Endodermal cell (in vitro differentiated cells): ENCODE measurements at places on chromosomes 11 and 22. TPM values are rescaled to one million over a fixed set of nuclear protein-coding genes. Genes with fewer than 3 reads are reported as not detected.

GRCh38 chr22:32866953-32867352, 65.4 kb downstream of the TIMP3 start:
- no peak for DNase-seq

- peak; percentile 45 for DNase-seq
Observed at GRCh38 chr11:6611092-6611962, 689 bp downstream of the TAF10 start.

DNA sequence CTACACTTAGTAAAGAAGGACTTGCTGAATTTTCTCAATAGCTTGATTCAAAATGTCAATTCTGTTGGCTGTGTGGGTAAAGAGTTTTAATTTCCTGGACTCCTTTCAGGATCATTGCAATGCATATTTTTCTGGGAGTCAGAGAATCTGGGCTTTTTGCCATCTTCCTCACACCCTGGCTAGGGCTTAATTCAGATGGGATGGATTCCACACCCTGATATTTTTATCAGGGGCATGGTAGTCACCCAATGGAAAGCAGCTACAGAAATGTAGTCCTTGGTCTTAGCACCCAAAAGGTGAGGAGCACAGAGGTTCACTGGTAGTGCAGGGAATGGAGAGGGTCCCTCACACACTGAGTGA, 79.3 kb downstream of the SGSM3 start:
- no peak for DNase-seq

DNA sequence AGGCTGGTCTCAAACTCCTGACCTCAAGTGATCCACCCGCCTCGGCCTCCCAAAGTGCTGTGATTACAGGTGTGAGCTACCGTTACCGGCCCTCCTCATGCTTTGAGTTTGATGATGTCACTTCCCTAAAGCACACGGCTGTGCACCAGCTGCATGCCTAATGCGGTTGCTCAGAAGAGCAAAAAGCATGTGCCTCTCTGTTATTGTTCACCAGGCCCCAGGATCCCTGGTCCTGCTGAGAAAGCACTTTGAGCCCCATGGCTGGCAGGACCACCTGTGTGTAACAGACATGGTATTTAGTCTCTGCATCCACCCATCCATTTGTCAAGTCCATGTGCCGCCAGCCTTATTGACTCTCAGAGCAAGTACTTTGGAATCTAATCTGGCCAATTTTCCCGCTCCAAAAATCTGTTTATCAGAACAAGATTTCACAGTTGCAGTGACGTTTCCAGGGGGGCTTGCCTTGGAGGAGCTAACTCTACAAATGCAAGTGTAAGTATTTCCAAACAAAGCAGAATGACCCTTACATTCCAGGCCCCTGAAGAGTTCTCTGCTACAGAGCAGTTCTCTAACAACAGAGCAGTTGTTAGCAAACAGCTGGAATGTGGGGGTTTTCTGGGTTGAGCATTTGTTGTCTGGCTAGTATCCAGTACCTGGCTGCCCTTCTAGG, 89.4 kb downstream of the LDLRAD3 start:
- DNase-seq: peak; percentile 61

Gene OR5B21
- total RNA-seq: not detected in 3 replicates

DNA sequence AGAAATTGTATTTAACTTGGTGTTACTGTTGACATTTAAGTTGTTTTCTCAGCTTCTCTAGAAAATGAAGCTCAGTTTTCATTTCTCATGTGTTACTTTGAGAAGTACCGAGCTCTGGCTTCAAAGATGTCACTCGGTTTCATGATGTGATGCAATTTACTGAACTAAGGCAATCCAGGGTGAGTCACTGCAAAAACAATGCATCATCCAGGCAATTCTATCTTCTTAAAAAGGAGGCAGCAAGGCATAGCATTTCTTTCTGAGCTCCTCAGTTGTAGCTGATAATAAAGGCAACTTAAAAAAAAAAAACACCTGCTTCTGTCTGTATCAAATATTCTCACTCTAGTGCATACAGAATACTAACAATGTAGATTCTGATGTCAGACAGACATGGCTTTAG, 91.1 kb upstream of the KCNA4 start:
- DNase-seq: no peak

Gene WNT7B
- 0.35 TPM in 1 of 3 replicates, not detected in the others for total RNA-seq

Gene CKAP5
- 140 and 162 TPM in 2 replicates for total RNA-seq

Gene MS4A3
- total RNA-seq: not detected in 2 replicates

Gene HEPHL1
- not detected in 2 replicates for total RNA-seq

GRCh38 chr11:2951231-2952110, 22.3 kb upstream of the PHLDA2 start:
- peak; percentile 28 for DNase-seq
